Calu3 (cell line): ENCODE measurements at places on chromosomes 13 and 19. TPM values are rescaled to one million over a fixed set of nuclear protein-coding genes. Genes with fewer than 3 reads are reported as not detected.

KLHL26 gene
- 7.2 and 7.5 TPM in 2 replicates for total RNA-seq

ABCA7 gene
- 22.7 and 24.3 TPM in 2 replicates for total RNA-seq

- no peak overlapping the region for H3K4me3 ChIP-seq
- H3K4me1 ChIP-seq: no peaks in the 10 kb centered on the region
- H3K27ac ChIP-seq: no peak overlapping the region
- H3K36me3 ChIP-seq: no peaks in the 10 kb centered on the region
- H3K27me3 ChIP-seq: peaks cover 13% of the 10 kb centered on the region
Measured at GRCh38 chr13:27712421-27712820, 79.9 kb upstream of the GSX1 start.

NXNL1 gene
- total RNA-seq: not detected in 2 replicates

GRCh38 chr13:98203646-98204326, 26.7 kb upstream of the RNF113B start:
- no peak for DNase-seq
- H3K36me3 ChIP-seq: no peaks in the 10 kb centered on the region
- no peak overlapping the region for H3K27ac ChIP-seq
